ENCODE measurements at places on chromosomes 2 and 18.

DNA sequence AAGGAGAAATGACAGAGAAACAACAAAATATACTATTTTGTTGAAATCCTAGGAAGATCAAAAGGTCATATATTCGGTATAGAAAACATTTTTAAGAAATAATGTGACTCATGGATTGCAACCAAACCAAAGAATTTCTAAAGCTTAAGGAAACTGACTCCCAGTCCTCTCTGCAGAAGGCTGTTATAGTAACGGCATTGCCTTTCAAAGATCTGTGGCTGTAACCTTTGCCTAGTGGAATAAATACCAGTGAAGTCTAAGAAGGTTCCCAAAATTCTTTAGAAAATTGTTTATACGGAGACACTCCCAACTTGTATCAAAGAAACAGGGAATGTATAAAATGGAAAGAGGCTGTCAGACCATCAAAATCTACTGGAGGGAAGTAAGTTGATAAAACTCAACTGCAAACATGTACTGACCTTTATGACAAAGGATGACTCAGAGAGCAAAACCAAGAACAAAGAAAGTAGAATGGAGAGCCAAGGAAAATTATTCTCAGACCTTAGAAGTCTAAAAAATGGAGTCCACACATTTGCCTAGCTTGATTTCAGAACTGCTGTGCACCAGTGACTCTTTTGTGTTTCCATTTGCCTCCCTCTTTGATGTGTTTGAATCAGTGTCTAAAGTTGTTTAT lies 48.6 kb upstream of the FSIP2 start:
- no peak for DNase-seq

GRCh38 chr18:67305466-67305865 lies 211.1 kb downstream of the DSEL start:
- DNase-seq, result no peak

DNA sequence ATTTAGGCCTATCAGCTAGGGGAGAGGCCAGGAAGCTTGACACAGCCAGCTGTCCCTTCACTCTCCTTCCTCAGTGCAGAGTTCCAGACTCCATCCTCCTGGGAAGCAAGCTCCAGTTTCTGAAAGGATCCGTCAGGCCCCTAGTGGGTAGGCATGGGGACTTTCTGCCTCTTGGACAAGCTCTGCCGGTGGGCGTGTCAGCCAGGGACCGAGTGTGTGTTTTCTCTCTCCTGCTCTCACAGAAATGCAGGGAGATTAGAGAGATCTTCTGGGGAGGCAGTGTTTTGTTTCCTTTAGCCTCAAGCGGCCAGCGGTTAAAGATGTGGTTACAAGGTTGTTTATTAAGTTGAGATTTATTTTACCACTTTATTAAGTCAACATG lies 29.9 kb upstream of the OTOS start:
- no peak for DNase-seq

- DNase-seq, result no peak
Observed at GRCh38 chr2:17620841-17621240, 80.3 kb downstream of the VSNL1 start.

GRCh38 chr2:204282525-204282924 lies 262.8 kb upstream of the PARD3B start:
- no peak for DNase-seq

- DNase-seq, result no peak
Observed at GRCh38 chr18:79218605-79219190, 149.5 kb downstream of the ATP9B start.

DNA sequence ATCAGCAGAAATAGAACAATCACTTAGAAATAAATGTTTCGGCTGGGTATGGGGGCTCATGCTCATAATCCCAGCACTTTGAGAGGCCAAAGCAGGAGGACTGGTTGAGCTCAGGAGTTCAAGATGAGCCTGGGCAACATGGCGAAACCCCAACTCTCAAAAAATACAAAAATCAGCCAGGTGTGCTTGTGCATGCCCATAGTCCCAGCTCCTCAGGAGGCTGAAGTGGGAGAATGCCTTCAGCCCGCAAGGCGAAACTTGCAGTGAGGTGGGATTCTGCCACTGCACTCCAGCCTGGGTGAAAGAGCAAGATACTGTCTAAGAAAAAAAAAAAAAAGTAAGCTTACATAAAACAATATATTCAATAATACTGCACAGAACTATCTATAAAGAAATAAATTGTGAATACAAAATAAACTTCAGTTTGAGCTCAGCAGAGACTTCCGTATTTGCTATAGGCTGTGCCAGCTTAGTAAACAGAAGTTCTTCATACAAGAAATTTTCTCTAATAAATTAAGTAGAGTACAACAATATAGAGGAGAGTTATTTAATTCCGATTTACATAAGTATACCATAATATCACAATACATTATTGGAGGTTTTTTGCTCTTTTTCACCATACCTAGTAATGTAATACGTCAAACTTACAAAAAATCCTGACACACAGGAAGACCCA lies 43.6 kb downstream of the SRBD1 start:
- DNase-seq, result no peak

Data from activated naive CD4-positive, alpha-beta T cell treated with Interleukin-2 at 50 U/mL for 16 hours (primary cell).